ENCODE measurements at places on chromosomes 6 and 20.

DNA sequence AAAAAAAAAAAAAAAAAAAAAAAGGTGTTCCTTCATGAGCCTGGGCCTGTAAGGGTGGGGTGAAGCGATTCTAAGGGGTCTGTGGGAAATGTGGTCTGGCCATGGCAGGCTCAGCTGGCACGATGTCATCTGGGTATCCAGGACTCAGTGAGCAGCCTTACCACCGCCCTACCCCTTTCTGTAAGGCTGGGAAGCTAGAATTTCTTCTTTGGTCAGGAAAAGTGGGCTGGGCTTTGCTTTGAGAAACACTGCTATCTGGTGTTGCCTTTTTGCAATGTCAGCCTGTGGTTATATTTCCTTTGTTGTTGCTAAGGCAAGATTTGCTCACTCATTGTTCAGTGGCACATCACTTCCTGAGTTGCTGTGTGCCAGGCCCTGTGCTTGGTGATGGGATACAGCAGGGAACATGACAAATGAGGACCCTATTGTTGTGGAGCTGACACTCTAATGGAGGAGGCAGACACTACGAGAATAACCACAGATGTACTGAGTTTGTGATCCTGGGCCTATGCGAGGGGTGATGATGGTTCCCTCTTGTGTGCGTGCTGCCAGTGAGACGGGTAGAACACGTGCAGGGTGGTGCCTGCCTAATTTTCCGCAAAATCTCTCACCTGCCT is 45.9 kb upstream of the ZNFX1 start:
- DNase-seq = no peak

- DNase-seq = no peak
These were observed 135.6 kb upstream of the PTPRK start for GRCh38 chr6:128655978-128656498.

DNA sequence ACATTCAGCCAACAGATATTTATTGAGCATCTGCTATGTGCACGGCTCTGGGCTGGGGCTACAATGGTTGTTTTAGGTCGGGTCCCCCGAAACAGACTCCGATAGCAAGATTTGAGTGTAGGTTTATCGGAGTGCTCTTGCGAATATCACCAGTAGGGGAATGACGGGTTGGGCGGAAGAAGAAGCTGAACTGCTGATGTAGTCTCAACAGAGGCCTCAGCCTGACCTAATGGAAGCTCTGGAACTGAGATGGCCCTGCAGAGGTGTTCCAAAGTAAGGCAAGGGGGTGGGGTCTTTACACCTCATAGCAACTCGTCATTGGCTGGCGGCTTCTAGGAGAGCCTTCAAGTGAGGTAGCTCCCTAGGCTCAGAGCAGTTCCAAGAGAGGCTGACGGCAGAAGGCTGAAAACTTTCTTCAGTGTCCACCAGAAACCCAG is 1.1 kb downstream of the L3MBTL1 start:
- no peak for DNase-seq

DNA sequence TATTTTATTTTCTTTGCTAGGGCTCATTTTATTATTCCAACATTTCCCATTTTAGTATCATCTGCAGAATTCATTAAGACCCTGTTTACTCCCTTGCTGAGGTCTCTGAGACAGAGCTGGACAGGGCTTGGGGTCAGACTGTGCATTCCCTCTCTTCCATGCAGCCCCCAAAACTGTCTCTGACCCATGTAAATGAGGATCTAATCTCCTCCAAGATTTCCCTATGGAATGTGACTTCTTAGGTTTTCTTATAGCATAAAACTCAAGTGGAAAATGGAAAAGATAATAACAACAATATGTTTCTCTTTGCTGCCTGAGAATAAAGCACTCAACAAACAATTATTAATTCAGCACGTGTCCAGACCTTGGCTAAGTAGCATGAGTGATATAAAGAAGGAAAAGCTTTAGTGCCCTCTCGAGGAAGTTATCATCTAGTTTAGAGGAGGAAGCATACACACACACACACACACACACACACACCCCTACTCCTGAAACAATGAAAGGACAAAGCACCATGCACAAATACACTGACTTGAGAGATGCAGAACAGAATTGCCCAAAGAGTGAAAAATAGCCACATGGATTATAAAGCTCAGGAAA is 815.5 kb downstream of the BCKDHB start:
- no peak for DNase-seq

GRCh38 chr6:142804490-142804889 is 140.5 kb downstream of the HIVEP2 start:
- no peak for DNase-seq

Measured in stimulated activated CD4-positive, alpha-beta T cell treated with anti-CD3 and anti-CD28 coated beads, Interleukin-4, amount 100 ng/mL, for 48 hours (primary cell).